ENCODE measurements at places on chromosomes 1 and 21. TPM values are rescaled to one million over a fixed set of nuclear protein-coding genes. Genes with fewer than 3 reads are reported as not detected.

OR2L5 gene
- not detected for total RNA-seq

- no peak for DNase-seq
These were observed 14.8 kb downstream of the IBA57 start for GRCh38 chr1:228180271-228180958.

- DNase-seq: no peak
These were observed 122.6 kb downstream of the TNNI3K start for GRCh38 chr1:74357756-74358155.

GRCh38 chr1:216812966-216813365 lies 89.7 kb upstream of the ESRRG start:
- no peak for DNase-seq

ADGRL2 gene
- 58.8 TPM for total RNA-seq

- DNase-seq: peak; percentile 74
These were observed 1.1 kb upstream of the ERRFI1 start for GRCh38 chr1:8026976-8027747.

- no peak for DNase-seq
These were observed 2.6 kb upstream of the TMEM82 start for GRCh38 chr1:15739745-15740144.

DNA sequence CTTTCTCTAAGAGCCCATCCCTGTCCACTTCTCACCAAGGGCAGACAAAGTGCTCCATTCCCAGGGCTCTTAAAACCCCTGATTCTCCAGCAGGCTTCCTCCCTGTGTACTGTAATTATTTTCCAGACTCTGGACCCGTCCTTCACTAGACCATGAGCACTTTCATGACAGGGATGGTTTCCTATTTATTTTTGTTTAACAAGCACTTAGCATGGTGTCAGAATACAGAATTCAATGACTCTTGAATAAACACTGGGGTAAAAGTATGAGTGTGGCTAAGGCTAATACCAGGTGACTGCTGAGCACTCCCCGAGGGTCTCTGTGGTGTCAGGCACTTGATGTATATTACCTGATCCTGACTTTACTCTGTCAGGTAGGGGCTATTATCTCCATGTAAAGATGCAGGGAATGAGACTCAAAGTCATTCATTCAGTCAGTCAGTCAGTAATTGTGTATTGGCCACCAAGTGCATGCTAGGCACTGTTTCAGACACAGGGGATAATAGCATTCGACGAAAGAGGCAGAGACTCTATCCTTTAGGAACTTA lies 47.2 kb downstream of the C1orf21 start:
- no peak for DNase-seq

DNA sequence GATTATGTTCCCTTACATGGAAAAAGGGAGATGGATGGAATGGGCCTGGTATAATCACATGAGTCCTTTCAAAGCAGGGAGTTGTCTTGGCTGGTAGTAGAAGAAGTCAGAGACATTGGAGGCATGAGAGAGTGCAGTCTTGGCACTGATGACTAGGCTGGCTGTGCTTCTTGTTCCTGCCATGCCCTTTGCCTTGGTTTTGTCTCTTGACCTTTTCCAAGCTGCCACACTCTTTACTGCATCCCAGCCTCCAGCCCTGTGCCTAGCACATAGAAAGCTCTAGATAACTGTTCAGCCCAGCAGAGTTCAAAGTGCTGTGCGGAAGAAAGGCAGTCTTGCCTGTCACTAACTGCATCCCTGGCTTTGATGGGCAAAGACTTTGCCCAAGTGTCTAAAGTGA lies 412.6 kb downstream of the PRDM2 start:
- no peak for DNase-seq

DNA sequence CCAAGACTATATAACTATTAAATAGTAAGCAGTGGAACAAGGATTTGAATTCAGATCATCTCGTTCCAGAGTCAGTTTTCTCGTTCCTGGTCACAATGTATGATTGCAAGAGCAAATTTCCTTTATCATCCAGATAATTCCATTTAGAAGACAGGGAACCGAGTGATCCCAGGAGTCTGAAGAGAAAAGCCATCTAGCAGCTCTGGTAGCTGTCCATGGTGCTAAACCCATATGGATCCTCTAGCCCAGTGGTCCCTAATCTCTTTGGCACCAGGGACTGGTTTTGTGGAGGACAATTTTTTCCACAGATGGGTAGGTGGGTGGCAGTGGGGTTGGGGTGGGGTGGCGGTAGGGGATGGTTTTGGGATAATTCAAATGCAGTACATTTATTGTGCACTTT lies 229.4 kb downstream of the PTPRU start:
- DNase-seq: no peak

PUM1 gene
- total RNA-seq: 163 TPM

- DNase-seq: peak; percentile 65
These were observed 38.2 kb downstream of the SLC2A7 start for GRCh38 chr1:8987881-8988617.

GRCh38 chr1:193408782-193409293 lies 222.4 kb upstream of the B3GALT2 start:
- peak; percentile 81 for DNase-seq

SDC3 gene
- total RNA-seq: 15.0 TPM

Measured in Calu3 (cell line).